ENCODE measurements at places on chromosomes 2 and 18. TPM values are rescaled to one million over a fixed set of nuclear protein-coding genes. Genes with fewer than 3 reads are reported as not detected.

The CAPN14 gene
- 0.16 TPM for total RNA-seq

- no peak for DNase-seq
Measured at GRCh38 chr2:106126705-106127281, 67.3 kb downstream of the UXS1 start.

DNA sequence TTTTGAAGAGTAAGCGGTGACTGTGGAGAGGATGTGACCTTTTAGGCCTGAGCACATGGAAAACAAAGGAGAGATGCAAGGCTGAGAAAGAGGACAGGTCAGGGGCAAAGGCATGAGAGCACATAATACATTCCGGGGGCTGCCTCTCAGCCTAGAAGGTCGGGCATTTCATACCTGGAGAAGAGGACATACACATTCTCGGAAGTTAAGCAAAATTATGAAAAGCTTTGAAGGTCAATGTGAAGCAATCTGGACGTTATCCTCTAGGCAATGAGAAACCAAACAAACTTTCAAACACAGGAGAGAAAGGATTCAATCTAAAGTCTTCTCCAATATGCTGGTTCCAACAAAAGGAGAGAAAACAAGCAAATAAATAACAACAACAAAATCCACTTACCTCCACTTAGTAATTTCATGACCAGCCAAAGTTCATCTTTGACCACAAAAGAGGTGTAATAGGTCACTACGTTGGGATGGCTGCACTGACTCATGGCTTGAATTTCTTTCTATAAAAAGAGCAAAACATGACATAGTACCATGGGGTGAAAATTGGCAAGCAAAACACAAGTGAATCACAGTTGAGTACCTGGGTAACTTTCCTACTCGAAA lies 80.4 kb downstream of the STK39 start:
- DNase-seq = no peak

- no peak for DNase-seq
Measured at GRCh38 chr2:216057688-216058193, 23.9 kb downstream of the PECR start.

The CXCR2 gene
- 0.16 TPM for total RNA-seq

GRCh38 chr2:55875434-55876135 lies 48.0 kb downstream of the EFEMP1 start:
- DNase-seq = no peak

Data from breast epithelium (tissue), 4 donors.